ENCODE measurements at places on chromosomes 7 and 10.

DNA sequence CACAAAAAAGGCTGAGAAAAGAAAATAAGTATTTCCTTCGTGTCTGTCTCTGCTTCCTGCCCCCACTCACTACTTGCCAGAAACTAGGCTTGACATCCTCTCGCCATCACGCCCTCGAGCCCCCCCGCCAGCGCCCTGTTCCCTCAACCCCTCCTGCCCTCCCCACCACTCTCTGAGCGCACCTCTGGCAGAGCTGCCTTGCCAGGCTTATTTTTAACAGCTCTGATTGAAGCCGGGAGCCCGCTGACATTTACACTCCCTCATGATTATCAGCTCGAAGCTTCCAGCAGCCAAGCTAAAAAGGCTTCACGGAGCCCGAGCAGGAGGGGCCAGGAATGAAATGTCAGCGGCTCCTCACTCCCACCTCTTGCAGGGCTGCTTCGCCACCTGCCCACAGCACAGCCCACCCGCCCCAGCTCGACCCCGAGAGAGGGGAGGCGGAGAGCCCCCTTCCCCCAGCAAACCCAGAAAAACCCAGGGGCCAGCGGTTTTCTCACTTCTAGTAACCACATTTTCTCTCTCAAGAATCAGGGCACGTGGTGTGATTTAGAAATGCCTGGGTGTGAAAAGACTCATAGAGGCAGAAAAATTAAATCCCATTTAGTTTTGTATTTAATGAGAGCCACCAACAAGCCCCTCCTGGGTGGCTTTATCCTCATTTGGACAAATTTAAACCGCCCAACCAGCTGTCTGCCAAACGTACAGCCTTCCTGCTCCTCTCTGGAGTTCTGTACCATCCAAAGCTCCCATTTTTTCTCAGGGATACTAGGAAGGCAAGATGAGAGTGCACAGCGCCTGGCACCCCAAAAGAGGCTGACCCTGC, 89.3 kb downstream of the SLIT1 start:
- DNase-seq, result no peak

GRCh38 chr7:107390916-107391315, 78.9 kb upstream of the GPR22 start:
- DNase-seq, result no peak

DNA sequence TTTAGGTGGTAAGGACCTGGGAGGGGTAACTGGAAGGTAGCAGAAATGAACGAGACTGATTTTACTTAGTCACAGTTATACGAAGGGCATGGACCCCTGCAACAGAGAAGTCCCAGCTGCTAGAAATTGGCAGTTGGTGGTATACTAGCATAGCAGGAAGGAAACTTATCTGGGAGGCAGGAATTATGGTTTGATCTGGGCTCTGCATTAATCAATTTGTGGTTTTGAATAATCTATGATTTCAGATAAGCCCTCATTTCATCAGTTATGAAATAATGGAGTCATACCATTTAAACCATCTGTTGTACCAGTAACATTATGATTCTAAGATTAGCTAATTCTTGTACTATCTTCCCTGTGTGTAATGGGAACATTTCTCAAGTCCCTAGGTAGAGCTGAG, 54.0 kb upstream of the TMEM229A start:
- DNase-seq, result no peak

- DNase-seq, result no peak
Observed at GRCh38 chr7:158424531-158424930, 163.1 kb downstream of the PTPRN2 start.

DNA sequence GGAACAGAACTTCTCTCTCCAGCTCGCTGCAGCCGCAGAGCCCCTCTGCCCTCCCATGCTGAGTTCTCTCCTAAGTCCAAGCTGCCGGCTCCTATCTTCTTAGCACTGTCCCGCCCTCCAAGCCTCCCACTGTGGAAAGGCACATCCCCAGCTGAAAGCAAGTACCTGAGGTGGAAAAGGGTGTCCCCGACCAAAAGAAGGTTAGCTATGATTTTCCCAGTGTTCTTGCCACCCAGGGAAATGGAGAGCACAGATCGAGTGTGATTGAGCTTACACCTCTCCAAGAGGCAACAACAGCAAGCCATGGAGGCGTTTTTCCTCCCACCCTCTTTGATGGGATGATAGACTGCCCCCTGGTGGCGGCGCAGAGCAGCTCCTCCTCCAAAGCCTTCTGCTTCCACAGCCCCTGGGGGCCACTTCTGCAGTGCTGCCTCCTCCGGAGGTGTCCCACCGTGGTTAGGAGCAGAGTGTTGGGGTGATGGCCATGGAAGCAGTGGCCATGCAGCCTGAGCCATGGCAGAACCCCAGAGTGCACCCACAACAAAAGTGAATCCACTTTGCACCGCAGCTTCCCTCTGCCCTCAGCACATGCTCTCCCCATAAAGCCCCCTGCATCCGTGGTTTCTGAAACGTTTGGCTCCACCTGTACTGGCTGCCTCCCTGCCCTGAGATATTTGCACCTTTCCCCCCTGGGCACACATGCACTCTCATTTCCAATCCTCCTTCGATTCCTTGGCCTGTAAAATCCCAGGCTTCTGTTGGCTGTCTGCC, 143.1 kb upstream of the STK17A start:
- peak; percentile 63 for DNase-seq

DNA sequence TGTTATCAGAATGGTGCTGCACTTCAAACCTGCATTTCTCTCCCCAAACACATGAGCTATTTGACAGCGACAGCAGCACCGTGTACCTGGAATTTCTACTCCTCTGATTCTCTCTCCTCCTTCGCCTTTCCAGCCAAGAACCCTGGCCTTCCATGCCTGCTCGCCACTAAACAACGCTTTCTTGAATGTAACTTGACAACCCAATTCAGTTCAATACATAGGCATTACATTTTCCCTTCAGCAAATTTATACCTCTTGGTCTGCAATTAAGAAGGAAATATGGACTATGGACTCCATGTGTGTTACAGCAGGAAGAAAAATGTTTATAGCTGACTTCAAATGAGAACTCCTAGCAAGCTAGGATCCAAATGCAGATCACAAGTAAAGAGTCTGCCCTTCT, 162.6 kb upstream of the AUTS2 start:
- no peak for DNase-seq

DNA sequence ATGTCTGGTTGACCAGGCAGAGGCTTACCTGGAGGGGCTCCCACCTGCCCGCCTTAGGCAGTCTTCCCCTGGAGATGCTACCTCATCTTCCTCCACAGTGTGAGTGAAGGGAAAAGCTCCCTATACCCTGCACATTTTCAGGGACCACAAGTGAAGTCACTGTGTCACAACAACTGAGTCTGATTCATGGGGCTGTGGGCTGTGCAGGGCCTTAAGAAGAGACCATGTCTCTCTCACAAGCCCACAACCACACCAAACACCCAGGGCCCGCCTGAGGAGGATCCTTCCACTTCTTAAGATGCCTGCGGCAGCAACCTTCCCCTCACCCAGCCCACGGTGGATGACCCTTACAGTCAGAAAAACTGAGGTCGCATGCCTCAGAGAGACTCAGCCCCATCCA, 118.3 kb downstream of the KMT2E start:
- no peak for DNase-seq

GRCh38 chr10:77305650-77306632, 331.7 kb downstream of the KCNMA1 start:
- DNase-seq, result no peak

DNA sequence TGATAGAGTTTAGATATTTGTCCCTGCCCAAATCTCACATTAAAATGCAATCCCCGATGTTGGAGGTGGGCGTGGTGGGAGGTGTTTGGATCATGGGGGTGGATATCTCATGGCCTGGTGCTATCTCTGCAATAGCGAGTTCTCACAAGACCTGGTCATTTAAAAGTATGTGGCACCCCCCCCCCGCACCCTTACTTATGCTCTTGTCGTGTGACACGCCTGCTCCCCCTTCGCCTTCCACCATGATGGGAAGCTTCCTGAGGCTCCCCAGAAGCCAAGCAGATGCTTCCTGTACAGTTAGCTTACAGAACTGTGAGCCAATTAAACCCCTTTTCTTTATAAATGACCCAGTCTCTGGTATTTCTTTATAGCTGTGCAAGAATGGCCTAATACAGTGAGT, 118.8 kb downstream of the SORBS1 start:
- DNase-seq, result no peak

GRCh38 chr10:97327348-97328294, 6.9 kb downstream of the FRAT2 start:
- DNase-seq, result no peak

GRCh38 chr7:111677848-111678247, 115.6 kb upstream of the IMMP2L start:
- no peak for DNase-seq

DNA sequence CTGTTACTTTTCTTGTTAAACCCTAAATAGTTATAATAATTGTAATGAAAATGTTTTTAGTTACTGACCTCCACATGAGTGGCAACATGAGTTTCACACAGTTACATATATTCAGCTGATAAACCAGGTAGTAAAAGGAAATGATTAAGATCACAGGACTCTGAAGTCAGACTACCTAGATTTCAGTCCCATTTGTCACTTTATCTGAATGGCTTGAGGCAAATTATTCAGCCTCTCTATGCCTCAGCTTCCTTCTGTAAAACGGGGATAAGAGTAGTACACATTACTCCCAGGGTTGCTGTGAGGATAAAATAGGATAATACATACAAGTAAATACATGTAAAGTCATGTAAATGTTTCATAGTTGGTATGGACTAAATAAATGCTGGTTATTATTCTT, 254.3 kb upstream of the LRRTM3 start:
- DNase-seq, result no peak

DNA sequence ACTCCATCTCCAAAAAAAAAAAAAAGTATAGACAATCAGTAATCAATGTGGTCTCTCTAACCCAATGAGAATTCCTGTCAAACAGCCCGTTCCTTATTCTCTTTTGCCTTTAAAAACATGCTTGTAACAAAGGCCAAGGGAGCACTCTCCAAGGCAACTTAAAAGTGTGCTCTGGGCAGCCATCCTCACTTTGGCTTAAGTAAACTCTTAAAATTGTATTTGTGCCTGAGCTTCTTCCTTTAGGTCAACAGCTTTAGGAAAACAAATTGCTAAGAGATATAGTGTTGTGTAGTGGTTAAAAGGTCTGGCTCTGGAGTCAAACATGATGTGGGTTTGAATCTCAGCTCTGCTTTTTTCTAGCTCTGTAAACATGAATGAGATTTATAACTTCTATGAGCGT, 13.9 kb upstream of the EPC1 start:
- no peak for DNase-seq

- peak; percentile 17 for DNase-seq
Observed at GRCh38 chr7:158301207-158301606, 286.4 kb downstream of the PTPRN2 start.

DNA sequence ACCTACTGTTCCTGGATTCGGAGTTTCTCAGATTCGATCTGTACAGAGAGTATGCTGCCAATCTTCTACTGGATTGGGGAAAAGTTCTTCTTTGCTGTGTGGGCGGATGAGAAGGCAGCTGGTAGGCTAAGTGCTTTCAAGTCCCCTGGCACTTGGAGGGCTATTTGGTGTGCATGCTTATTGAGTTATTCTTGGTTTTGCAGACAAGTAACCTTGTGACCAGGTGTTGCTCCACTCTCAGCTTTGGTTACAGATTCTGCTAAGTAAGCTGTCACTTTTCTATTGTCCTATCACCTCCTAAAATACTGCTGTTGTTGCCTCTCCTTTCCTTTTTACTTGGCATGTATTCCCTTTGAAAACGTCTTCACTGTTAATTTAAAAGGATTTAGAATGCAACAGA, 1375.1 kb upstream of the LRRTM3 start:
- no peak for DNase-seq

DNA sequence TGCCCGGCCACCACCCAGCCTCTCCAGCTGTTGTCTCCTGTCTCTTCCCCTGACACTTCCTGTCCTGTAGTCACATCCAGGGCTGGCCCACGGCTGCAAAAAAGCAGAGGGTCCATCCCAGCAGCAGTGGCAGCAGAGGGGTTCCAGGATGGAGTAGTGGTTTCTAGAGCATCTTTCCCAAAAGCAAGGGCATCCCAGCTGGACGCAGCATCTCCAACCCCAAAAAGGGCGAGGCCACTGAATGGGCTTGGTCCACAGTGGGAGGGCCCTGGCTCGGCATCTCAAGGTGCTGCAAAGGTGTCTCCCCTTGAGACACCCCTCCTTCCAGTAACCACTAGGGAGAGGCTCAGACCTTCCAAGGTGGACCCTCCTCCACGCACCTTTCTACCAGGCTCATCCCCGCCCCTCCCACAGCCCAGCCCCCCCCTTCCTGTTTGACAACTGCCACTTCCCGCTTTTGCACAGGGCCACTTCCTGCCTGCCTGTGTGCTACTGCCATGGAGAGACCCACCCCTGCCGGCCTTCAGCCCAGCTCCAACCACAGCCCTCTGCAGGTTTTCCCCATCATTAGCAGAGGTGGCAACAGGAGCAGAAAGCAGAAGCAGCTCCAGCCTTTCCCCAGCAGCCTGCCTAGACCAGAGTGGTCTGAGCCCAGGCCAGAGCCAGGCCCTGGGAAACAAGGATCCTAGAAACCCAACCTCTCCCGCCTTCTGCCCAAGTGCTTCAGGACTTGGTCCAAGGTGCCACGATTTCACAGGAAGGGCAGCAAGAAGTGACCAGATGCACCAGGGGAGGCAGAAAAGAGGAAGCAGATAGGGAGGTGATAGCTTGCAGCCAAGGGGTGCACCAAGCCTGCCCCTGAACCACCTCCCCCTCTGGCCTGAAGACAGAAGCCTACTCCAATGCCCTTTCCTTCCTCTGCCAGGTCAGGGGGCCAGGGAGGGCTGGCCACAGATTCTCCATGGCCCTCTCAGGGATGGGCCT, 8.6 kb downstream of the CAMK2G start:
- no peak for DNase-seq

DNA sequence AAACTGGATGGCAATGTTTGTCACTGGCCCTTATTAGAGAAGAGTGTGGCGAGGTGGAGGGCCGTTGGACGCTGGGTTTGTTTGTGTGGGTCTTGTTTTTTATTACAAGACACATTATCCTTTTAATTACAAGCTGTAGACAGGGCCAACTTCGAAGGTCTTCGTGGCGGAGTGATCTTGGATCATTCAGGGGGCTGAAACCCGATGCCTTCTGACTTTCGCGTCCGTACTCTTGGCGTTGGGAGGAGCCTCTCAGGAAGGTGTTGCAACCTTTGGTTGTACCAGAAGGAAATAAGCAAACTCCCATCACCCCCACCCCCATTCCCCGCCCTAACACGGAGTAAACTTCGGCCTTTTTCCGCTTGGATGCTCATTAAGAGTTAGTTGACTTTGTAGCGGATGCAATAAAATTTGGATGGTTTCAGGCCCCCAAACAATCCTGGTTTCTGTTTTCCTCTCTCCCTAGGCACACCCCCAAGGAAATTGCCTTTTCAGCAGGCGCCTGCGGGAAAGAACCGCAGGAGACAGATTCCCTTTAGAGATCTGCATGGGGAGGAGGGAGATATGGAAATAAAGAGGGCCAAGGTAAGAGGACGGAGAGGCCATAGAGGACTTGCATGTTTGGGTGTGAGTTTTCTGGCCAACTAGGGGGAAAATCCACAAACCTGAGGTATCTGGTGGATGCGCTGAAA, 294.5 kb upstream of the NFE2L3 start:
- DNase-seq, result peak; percentile 75

- DNase-seq, result peak; percentile 9
Observed at GRCh38 chr10:20890491-20891337, 6.4 kb downstream of the NEBL start.

GRCh38 chr10:124520558-124521428, 59.2 kb downstream of the LHPP start:
- DNase-seq, result no peak

GRCh38 chr7:106216517-106216922, 68.3 kb downstream of the NAMPT start:
- peak; percentile 99 for DNase-seq

GRCh38 chr7:95396136-95397032, at the start of gene PON3:
Gene PON3 (minus strand): TSS chr7:95396375. CDS start chr7:95396350, 25 bp downstream.
- DNase-seq, result no peak

Data from RPMI7951 (cell line).